ENCODE measurements at places on chromosomes 3 and 15. TPM values are rescaled to one million over a fixed set of nuclear protein-coding genes. Genes with fewer than 3 reads are reported as not detected.

DNA sequence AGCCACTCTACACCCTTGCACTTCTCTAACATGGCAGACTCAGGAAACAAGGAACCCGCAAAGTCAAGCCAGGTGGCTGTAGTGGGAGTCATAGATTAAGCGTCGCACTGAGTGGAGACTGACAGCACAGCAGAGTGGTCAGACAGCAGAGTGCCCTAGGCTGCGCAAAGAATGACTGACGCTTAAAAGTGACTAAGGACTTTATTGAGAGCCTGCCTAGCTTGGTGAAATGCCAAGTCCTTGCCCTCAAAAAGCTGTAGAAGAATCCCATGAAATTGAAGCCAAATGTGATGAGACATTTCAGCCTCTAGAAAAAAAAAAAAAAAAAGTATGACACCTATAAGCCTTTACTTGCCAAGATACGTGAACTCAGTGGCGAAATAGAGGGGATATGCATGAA is 30.2 kb downstream of the NCEH1 start:
- no peak for DNase-seq

GRCh38 chr3:67030785-67031740 is 33.0 kb downstream of the KBTBD8 start:
- no peak for DNase-seq

DNA sequence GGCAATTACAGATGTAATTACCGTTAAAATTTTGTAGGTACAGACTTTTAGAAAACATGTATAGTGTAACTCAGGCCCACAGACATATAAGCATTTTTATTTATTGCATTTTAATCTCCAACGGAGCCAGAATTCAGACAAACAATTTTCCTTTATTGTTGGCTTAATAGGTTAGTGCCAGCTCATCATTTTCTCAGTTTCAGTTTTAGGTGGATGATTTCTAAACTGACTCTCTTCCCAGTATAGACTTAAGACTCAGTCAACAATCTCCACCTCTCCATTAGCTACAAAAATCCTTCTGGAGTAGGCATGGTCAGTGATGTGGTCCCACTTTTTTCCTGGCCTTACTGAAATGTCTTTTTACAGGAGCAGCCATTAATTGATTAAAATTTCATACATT is 994.6 kb downstream of the TBL1XR1 start:
- DNase-seq, result no peak

- no peak for DNase-seq
Observed at GRCh38 chr15:44812029-44812517, 75.7 kb downstream of the TRIM69 start.

DNA sequence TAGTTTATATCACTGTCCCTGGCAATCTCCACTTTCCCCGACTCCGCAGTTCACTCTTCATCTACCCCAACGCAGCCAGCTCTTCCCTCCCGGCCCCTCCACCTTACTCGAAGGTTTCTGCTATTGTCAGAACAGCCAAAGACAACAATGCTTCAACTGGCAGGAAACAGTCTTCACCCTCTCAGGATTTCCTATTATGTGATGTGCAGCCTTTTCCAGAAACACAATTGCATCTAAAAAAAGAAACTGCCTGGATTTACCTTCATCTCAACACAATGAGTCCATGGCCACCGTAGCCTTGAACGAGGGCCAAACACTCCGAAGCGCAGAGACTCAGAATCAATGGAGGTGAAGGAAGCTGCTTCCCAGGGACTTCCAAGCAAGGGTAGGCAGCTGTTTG is 182.1 kb upstream of the TSC22D2 start:
- DNase-seq, result no peak

- DNase-seq, result no peak
Observed at GRCh38 chr3:13198264-13198879, 125.1 kb upstream of the IQSEC1 start.

- no peak for DNase-seq
Observed at GRCh38 chr3:6351752-6352151, 509.2 kb upstream of the GRM7 start.

DNA sequence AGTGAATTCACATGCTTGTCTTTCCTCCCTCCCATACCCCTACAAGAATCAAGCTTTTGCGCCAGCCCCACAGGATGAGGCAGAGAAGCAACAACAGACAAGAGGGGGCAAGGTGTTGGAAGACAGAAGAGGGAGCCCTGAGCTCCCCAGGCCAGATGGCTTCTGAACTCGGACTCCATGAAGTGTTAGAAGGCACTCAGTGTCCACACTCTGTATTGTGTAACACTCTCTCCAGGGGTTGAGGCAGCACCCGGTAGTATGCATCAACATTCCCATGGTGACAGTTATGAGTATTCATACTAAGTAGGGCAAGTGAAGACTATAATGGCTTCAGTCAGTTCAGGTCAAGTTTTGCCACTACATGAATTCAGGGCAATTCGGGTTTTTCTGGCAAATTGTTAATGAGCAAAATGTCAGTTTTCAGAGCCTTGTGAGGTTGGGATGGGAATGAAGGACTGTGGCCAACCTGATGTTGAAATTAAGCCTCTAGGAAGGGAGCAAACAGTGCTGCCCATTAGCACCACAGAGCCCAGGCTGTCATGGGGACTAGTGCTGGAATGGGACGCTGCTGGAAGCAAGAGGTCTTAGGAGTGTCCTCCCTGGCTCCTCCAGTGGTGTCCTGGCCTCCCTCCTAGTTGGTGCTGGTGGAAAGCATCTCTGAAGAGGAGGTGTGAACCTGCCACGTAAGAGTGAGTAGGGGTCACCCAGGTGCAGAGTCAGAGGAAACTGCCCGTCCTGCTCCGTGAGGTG is 79.4 kb downstream of the KLF15 start:
- DNase-seq, result no peak

DNA sequence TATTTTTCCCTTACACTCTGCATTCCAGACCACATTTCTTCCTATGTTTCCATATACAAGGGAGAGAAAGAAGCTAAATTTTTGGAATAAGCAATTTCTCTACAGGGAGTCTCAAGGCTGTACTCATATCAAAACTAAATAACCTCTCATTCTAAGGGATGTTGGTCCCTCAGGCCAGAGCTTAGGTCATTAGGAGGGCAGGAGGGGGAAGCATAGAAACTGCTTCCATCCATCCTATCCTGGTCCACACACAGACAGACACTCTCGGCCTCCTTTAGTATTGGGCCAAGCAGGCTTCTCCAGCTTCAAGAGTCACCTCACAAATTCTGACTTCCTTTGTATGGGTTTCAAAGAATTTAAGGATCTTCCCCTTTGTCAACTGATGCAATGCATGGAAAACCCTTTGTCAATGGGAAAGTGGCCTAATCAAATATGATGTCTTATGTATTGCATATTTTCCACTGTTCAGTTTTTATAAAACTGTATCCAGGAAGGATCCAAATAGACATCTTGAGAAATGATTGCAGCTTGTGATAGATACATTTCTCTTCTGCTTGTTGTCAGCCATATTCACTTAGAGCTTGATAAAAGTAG is 140.7 kb upstream of the RARB start:
- no peak for DNase-seq

DNA sequence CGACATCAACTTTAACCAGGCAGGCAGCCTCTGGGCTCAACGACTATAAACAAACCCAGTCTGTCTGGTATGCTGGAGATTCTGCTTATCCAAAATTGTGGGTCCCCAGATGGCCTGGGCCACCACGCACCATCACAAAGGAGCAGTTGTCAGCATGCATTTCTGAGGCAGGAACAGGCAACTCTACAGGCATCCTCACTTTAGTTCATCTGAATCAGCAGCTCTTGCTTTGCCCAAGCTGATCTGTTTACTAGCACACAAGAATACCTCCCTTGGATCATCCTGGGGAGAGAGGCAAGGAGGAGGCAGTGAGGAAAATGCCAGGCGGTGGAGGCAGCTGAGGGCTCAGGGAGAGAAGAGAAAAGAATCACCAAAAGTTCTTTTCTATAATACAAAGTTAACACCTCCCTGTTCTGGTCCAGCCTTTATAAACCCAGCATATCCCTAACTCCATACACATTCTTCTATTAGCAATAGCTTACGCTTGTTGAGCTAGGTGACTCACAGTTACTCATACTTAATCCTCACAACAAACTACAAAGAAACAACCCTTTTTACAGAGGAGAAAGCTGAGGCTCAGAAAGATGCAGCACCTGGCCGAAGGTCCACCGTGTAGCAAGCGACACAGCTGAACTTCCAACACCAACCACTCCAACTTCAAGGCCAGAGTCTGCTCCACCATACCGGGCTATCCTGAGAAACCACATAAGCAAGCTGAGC is 33.6 kb downstream of the ZDHHC3 start:
- no peak for DNase-seq

DNA sequence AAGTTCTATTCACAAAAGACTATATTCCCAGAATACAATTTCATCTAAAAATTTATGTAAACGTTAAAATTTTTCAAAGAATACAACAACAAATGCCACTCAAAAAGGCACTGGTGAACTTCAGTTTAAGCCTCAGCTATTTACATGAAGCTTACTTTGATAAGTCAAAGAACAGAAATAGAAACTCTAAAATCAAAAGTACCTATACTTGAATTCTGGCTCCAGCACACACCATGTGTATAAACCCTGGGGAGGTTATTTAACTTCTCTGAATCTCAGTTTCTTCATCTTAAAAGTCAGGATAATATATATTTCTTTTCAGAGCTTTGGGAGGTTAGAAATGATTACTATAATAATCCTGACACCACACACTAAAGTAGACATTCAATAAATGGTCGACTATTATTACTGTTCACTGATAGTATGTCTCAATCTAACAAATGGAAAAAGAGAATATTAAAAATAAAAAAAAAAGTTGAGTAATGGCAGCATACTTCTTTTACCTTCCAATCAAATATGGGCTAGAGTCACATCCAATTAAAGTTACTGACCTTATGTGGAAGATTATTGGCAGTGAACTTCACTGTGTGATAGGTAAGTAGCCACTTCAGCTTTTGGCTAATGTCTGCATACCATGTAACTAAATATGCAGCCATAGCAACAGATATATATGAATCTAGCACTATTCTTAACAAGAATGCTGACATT is 248.4 kb downstream of the ISL2 start:
- no peak for DNase-seq

Gene ZNF860
- total RNA-seq, result 2.2 TPM

Gene SLC12A1
- not detected for total RNA-seq

Gene CYP11A1
- 2.0 TPM for total RNA-seq

Gene HESX1
- 0.96 TPM for total RNA-seq

Gene LCTL
- 1.5 TPM for total RNA-seq

Gene ATP13A5
- total RNA-seq, result 0.29 TPM

Gene SIDT1
- total RNA-seq, result not detected

Gene TGM4
- not detected for total RNA-seq
